M059J (cell line): ENCODE measurements at places on chromosomes 7 and 10. TPM values are rescaled to one million over a fixed set of nuclear protein-coding genes. Genes with fewer than 3 reads are reported as not detected.
A peak's percentile ranks its signal among the peaks of the same experiment; 100 is the strongest.

DNA sequence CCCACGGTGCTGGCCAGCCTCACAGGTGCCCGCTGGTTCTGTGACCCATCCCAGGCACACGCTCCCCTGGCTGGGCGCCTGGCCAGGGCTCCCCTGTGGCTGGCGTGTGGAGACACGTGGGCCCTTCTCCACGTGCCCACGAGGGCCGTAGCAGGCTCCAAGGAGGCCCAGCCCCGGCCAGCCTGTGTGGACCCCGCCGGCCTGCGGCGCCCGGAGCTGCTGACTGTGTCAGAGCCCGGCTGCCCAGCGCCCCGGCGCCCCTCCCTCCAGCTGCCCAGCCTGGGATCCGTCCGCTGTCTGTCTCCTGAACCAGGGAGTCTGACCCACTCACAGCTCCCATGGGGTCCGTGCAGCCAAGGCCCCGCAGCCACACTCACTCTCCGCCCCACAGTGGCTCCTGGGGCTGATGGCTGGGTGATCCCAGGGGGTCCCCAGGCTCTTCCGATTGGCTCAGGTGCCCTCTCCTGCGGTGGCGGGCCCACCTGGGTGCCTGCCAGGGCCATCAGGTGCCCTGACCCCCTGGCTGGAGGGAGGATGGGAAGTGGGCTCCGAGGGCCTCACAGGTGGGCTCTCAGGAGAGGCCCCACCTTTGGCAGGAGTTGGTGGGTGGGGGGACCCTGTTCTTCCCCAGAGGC, 9.6 kb downstream of the TMEM184A start:
- DNase-seq: no peak

DNA sequence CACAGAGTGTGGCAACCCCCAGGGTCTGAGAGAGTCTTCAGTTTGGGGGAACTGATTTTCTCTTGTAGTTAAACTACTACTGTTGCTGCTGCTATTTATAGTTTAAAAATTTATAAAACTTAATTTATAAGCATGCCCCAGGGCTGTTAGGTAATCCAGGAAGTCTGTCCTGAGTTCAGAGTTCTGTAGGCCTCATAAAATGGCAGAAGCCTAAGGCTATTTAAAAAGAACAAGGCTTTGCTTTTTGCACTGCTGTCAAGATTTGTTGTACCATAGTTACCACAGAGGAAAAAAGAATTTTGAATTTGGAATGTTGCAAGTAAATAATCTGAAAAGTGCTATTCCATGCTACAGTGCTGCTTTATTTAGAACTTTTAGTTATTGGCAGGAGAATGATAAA, 66.1 kb downstream of the AGK start:
- DNase-seq: peak; percentile 81

Gene DOCK4
- total RNA-seq: 5.0 and 7.7 TPM in 2 replicates

Gene OR6V1
- total RNA-seq: not detected in 2 replicates
